ENCODE measurements at places on chromosomes 3 and 15. TPM values are rescaled to one million over a fixed set of nuclear protein-coding genes. Genes with fewer than 3 reads are reported as not detected.

IL17RE gene
- 0.66 TPM for total RNA-seq

DAZL gene
- total RNA-seq: not detected

TCAIM gene
- total RNA-seq: 36.5 TPM

DNA sequence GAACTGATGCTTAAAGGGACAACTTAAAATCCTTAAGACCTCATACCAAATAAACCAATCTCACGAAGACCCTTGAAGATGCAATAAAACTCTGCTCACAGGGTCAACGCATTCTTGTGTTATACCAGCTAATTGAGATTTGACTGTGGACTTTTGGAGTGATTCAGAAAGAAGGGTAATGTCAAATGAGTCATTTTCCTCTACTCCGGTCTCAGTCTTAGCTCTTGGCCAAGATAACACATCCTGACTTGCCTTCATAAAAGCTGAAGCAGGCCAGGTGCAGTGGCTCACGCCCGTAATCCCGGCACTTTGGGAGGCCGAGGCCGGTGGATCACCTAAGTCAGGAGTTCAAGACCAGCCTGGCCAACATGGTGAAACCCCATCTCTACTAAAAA, 3.8 kb downstream of the PKM start:
- no peak for DNase-seq
- H3K27ac ChIP-seq: peak overlapping the region; percentile 99
- H3K4me1 ChIP-seq: peaks cover 59% of the 10 kb centered on the region

DNA sequence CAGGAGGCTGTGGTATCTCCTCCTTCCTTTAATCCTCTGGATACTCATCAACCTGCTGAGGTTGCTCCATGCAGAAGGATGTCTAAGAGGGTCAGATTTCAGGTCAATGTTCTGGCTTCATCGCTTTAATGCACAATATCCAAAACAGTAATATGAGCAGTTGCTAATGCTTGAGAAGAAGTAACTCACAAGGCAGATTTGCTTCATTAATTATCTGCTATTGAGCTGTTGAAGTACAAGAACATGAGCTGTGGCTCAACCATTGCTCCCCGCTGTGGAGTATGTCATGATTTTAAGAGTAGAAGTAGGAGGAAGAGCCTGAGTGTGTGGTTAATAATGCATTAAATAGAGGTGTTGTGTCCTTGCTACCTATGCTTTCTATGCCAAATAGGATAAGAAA, 1412.9 kb upstream of the ALCAM start:
- DNase-seq: no peak
- H3K27me3 ChIP-seq: no peaks in the 10 kb centered on the region
- no peak overlapping the region for H3K27ac ChIP-seq

GRCh38 chr15:74826364-74826819, at the start of gene CPLX3:
Gene CPLX3 (plus strand): TSS chr15:74826627. CDS start chr15:74826704, 77 bp downstream.
- H3K4me1 ChIP-seq: peaks cover 8% of the 10 kb centered on the region
- H3K4me3 ChIP-seq: no peak within 1 kb of the TSS
- no peak for DNase-seq
- no peaks in the 10 kb centered on the region for H3K36me3 ChIP-seq
- no peak within 1 kb of the TSS for H3K27ac ChIP-seq

GRCh38 chr3:156382458-156383346, 172.2 kb downstream of the SSR3 start:
- no peaks in the 10 kb centered on the region for H3K4me1 ChIP-seq
- DNase-seq: no peak
- no peak overlapping the region for H3K27ac ChIP-seq
- H3K4me3 ChIP-seq: no peak overlapping the region
- no peaks in the 10 kb centered on the region for H3K36me3 ChIP-seq

DNA sequence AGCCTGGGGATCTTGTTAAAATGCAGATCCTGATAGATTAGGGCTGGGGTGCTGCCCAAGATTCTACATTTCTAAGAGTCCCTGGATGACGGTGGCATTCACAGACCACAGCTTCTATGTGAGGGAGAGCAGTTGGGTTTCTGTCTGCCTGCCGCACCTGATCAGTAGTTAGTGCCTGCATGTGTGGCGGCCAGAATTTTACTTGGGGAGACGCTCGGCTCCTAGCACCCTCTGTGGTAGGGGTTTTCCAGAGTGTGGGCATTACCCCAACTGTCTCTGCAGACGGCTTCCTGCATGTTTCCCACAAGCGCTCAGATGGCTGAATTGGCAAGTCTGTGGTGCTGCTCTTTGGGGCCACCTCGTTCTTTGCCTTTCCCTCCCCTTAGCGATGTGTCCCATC, 8.3 kb downstream of the GHRL start:
- H3K4me3 ChIP-seq: no peak overlapping the region
- H3K36me3 ChIP-seq: no peaks in the 10 kb centered on the region
- H3K27me3 ChIP-seq: no peaks in the 10 kb centered on the region
